Sigmoid colon (tissue), 7 donors: ENCODE measurements at places on chromosomes 11 and 22. TPM values are rescaled to one million over a fixed set of nuclear protein-coding genes. Genes with fewer than 3 reads are reported as not detected.

GRCh38 chr11:70421123-70421522 is 22.8 kb downstream of the CTTN start:
- no peak for DNase-seq

- no peak for DNase-seq
These were observed 104.3 kb downstream of the TRAF6 start for GRCh38 chr11:36405585-36406367.

- DNase-seq, result no peak
These were observed 327.9 kb downstream of the SOX6 start for GRCh38 chr11:16028419-16028818.

DNA sequence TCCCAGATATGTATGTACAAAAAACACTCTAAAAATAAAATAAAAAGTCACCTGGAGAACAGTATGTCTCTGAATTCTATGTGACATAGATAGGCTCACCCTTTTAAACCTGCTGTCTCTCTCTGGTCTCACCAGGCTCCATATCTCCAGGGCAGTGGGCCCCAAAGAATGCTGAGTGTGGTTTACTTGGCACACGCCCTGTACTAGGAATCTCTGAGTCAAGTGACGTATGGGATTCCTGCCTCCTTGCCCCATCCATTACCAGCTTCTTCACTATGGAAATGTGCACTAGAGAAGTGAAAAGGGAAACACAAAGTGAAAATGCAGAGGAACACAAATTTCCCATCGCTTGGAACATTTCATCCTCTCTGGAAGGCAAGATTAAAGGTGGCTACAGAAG is 722.2 kb upstream of the TENM4 start:
- no peak for DNase-seq

GRCh38 chr11:60175860-60176275 is 7.0 kb downstream of the MS4A6A start:
- no peak for DNase-seq

GRCh38 chr11:58739725-58740430 is 8.1 kb upstream of the GLYAT start:
- DNase-seq, result no peak

DNA sequence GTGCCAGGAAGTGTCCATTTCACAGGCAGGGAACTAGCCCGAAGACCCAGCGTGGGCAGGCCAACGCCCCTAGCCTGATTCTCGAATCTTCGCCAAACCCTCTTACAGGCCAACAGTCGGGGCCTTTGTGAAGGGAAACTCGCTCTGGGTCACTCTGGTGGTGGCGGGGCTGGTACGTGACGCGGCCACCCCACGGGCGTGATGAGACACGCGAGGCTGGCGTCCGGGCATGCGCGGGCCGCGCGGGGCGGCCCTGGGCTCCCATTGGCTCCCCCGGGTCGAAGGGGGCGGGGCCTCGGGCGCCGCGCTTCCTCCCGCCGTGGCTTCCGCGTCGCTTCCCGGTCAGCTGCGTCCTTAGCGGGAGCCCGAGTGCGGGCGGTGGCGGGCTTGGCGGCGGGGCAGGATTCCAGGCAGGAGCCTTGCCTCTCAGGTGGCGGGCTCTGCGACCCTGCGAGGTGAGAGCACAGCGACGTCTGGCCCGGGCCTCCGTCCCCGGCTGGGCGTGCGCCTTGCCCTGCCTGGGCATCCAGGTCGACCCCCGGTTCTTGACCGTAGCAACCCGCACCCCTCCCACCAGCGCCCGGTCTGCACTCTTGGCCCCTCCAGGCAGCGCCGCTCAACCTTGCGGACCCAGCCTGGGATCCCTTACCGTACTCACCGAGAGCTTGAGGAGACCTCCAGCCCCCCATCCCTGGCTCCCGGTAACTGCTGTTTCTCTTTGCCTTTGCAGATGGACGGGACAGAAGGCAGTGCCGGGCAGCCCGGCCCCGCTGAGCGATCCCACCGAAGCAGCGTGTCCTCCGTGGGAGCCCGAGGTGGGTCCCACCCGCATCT is at the start of gene FRMD8:
TSS of gene FRMD8 (plus strand) at position 331 of the 834 bp plus-strand sequence. CDS start at position 731, 400 bp downstream.
- peak; percentile 97 for DNase-seq

DNA sequence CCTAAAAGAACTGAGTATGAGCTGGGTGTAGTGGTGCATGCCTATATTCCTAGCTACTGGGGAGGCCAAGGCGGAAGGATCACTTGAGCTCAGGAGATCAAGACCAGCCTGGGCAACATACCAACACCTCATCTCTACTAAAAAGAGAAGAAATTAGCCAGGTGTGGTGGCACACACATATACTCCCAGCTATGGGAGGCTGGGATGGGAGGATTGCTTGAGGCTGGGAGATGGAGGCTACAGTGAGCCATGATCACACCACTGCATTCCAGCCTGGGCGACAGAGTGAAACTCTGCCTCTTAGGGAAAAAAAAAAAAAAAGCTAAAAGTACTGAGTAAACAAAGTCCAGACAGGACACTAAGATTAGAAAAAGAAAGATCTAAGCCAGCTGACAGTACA is 3.5 kb upstream of the HTR3B start:
- DNase-seq, result no peak

DNA sequence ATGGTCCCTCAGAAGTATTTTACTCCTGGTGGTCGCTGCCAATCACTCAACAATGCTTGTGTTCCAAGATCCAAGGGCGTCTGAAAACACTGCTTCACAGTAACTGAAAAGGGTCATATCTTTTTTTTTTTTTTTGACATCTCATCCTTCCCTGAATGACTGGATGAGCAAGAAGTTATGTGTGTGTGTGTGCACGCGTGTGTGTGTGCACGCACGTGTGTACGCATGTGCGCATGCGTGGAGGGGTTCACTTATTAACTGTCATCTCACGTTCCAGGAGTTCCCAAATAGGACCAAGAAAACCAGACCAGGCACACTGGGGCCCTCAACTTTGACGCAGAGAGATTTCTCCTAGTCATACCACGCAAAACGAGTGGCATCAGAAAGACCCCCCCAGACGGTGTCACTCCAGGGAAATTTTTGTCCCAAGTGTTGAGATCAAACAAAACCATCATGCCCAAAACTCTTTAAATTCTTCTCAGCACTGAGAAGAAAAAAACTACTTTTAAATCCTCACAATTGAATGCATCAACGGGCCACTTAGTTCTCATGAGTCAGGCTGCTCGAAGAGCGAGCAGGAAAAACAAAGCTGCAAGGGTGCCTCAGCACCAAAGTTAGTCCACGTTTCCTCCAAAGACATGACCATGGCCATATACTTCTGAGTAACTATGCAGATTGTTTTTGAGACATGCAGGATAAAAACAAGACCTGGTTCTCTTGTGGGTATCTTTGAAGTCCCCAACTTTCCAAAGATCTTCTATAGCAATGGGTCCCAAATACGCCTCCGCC is 12.9 kb downstream of the MN1 start:
- DNase-seq, result no peak

DNA sequence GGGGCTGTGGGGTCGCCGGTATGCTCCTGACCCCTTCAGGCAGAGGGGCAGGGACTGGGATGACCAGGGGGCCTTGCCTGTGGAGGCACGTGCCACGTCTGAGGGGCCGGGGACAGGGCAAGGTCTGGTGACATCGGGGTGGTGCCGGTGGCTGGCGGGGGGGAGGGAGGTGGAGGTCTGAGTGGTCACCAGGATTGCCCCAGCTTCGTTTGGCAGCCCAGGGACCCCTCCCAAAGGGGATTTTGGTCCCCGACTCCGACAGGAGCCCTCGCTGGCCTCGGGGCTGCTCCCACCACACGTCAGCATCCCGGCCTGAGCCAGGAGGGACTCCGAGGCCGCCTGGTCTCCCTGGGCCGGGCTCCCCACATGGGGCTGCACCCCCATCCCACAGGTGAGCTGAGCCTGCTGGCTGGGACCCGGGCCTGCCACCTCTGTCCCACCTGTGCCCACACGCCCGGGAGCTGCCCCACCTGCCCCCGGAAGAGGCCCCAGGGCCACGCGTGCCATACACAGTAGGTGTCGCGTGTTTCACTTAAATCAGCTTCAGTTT is 1.1 kb upstream of the MUC6 start:
- DNase-seq, result no peak

DNA sequence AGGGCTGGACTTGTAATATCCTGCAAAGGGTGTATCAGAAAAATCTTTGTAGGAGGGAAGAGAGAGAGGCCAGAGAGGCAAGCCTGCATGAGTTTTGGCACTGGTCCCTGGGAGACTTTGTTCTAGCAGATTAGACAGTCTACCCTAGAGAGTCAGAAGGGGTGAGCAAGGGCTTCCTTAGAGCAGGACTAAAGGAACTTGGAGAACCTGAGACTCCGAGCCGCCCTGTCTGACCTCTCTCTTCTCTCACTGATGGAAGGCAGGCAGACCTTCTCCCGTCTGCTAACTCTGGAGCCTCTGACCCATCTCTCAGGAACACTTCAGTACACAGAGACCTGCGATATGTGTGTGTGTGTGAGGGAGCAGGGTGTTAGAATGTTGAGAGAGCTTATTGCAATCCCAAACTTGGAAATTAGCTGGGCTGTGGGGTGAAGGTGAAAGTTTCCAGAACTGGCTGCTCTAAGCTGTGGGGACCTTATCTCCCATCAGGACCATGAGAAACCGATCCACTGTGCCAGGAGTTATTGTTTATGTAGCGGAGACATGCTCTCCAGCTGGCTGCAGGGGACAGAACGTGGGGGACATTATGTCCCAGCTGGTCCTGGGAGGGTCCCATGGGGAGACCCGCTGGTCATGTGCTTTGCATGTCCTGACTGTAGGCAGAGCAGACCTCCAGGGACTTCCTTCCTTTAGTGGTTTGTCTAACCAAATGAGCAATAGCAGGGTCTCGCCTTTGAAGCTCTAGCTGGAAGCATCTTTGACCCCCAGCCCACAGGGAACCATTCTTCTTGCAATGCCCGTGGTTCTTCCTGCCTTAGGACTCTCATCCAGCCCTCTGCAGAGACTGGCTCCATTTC is 51.1 kb downstream of the TIMP3 start:
- peak; percentile 86 for DNase-seq

DNA sequence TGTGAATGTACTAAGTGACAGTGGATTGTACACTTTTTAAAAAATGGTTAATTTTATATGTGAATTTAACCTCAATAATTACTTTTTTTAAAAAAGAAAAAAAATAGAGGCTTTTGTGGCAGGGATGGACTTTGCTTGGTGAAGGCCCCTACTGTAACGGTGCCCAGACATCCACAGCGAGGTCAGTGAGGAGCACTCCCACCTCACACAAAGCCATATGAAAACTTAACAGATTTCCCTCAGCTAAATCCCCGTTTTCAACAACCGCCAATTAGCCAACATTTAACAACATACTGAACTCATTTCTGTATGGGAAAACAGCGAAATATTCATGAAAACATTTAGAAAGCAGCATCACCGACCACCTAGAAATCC is 642 bp upstream of the C11orf58 start:
- no peak for DNase-seq

DNA sequence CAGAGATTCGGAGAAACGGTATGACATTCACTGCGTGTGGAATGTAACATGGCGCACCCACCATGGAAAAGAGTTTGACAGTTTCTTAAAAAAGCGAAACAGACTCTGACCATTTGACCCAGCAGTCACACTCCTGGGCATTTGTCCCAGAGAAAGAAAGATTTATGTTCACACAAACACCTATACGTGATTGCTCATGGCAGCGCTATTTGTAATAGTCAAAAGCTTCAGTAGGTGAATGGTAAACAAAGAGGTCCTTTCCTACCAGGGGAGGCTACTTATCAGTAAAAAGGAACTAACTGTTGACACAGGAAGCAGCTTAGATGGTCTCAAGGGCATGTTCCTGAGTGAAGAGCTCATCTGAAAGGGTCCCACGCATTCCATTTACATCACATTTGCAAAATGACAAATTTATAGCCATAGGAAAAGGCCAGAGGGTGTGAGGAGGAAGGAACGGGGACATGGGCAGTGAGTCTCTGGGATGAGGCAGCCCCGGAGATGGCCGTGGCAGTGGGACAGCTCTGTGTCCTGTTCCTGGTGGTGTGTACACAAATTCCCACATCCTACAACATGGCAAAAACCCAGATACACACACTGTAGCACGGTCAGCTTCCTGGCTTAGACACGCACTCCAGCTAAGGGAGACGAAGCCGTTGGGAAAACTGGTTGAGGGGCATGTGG is 14.6 kb upstream of the KRTAP5-6 start:
- no peak for DNase-seq

- DNase-seq, result no peak
These were observed 61.5 kb upstream of the GRK2 start for GRCh38 chr11:67204822-67205221.

GRCh38 chr22:37059876-37060449 is 8.4 kb downstream of the KCTD17 start:
- no peak for DNase-seq

GRCh38 chr11:44313761-44314489 is 4.0 kb upstream of the ALX4 start:
- DNase-seq, result no peak

DNA sequence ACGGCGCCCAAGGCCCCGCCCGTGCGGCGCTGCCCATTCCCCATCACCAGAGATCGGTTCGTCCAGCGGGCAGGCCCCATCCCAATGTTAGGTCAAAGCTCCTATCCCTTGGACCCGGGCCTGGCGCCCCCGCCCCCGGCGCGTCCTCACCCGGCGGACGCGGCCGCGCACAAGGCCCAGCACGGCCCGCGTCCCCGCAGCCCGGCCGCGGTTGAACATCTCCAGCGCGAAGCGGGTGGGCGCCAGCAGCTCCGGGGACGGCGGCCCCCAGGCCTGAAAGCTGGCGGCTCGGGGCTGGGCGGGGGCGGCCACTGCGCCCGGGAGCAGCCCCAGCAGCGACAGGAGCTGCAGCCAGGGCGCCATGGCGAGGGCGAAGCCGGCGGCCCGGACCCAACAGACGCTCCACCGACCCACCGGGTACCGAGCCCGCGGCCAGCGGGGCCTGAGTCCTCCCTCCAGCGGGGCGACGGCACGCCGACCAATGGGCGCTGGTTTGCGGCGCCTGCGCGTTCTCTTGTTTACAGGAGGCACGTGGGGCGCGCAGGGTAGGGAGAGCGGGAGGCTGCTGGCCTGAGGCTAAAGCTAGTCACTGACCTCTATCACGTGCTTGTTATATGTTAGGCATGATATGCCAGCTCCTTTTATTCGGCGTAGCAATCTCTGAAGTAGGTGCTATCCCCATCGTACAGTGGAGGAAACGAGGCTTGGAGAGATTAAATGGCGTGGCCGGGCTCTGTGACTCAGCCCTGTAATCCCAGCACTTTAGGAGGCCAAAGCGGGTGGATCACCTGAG is at the start of gene CTSF:
TSS of gene CTSF (minus strand) at position 483 of the 793 bp plus-strand sequence. CDS start at position 363, 120 bp downstream.
- peak; percentile 95 for DNase-seq

- DNase-seq, result peak; percentile 79
These were observed 682 bp downstream of the LARGE1 start for GRCh38 chr22:33919391-33920196.

Gene CRYBB3
- total RNA-seq, result not detected

Gene ASCL2
- 0.33 TPM for total RNA-seq

Gene OR5D18
- total RNA-seq, result not detected

Gene CYTH4
- total RNA-seq, result 8.9 TPM

Gene DLG2
- total RNA-seq, result 25.8 TPM

Gene CYB561A3
- 17.3 TPM for total RNA-seq

Gene UCP3
- 1.3 TPM for total RNA-seq

Gene LMO2
- 8.6 TPM for total RNA-seq
